ENCODE measurements at places on chromosomes 12 and 14.

GRCh38 chr14:97710726-97711125 is 913.5 kb downstream of the VRK1 start:
- peak; percentile 4 for DNase-seq

DNA sequence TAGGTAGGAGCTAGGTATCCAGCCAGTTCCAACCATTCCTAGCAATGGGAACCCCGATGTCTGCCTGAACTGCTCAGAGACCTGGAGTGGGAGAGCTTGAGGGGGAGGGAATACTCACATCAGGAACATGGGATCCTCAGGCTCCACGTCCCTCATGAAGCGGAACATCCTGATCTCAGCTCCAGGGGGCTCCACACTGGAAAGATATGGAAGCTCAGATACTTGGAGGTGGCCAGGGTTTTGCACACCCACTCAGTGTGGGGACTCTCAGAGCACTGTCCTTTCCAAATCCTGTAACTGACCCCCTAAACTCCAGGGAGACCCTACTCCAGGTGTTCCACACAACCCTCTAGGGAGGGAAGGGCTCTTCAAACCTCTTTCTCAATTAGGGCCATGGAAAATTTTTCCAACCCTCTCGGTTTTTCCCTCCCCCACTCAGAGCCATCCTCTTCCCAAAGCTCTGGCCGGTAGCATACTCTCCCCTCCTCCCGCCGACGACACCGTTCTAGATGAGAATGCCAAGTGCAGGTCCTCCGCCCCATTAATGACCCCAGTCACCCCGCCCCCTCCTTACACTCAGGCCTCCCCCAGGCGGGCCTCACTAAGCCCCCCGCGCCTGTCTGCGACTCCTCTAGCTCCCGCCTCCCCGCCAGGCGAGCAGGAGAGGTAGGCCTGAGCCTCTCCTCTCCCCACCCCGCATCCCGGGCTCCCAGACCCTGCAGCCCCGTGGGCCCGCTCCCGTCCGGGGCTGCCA is 597 bp downstream of the MLF2 start:
- DNase-seq: peak; percentile 61

- DNase-seq: no peak
Observed at GRCh38 chr12:61808856-61809255, 451.3 kb upstream of the USP15 start.

- DNase-seq: no peak
Observed at GRCh38 chr14:38999949-39000348, 103.1 kb downstream of the SEC23A start.

DNA sequence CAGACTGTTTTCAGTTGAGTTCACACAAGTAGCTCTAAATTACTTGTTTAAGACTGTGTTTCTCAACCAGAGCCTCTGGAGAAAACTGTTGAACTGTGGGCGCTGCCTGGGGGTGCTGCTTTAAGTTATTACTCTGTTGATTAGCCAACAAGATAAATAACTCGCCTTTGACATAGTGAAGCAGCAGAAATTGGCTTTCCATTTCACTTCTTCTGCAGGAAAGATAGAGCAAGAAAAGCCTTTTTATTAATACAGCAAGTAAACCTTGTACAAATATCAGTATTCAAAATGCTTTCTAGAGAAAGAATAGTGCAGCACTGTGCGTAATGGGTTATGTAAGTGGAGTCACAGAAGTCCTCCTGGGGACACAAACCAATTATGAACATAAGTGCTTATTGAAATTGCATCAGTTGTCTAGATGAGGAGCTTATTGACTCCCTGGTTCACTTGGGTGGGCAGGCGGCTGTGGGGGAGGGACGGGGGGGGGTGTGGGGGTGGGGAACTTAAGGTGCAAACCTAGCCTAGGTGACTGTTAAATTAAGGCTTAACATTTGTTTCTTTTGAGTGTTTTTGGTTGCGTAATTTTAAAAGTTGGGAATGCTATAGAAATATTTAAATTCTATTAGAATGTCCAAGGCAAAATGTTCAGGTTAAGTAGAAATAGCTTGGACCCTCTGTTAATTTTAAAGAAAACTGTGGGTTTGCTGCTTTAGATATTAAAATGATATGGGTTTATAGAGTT is 6.3 kb downstream of the FRS2 start:
- no peak for DNase-seq

GRCh38 chr12:112868459-112869041 is 38.2 kb upstream of the OAS1 start:
- DNase-seq: peak; percentile 12

GRCh38 chr14:51929166-51929565 is 60.2 kb upstream of the RTRAF start:
- DNase-seq: no peak

DNA sequence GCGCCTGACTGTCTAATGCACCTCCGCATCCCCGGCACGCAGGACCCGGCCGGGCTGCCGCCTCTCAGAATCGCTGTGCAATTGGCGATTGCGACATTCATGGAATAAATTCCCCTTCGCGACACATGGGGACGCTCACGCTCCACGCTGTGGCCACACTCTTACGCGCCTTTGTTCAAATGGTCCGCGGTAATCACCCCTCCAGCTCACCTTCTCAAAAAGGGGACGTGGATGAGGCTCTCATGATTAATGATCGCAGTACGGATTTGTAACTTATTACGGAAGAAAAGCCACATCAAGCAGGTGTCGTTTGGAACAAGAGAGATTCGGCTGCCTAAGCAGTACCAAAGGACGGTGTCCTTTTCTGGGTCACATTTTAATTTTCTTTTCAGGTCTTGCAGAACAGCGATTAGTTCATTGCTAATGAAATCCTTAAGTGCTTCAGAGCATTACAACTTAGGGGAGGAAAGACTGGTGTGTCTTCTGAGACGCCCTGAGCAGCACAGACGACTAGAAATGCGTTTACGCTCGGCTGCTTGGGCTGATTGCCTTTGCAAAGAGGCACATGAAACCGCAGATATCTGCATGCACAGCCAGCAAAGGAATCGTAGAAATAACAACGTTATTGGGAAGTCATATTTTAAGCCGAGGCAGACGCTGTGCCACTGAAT is 37.3 kb upstream of the ADGRD1 start:
- no peak for DNase-seq

DNA sequence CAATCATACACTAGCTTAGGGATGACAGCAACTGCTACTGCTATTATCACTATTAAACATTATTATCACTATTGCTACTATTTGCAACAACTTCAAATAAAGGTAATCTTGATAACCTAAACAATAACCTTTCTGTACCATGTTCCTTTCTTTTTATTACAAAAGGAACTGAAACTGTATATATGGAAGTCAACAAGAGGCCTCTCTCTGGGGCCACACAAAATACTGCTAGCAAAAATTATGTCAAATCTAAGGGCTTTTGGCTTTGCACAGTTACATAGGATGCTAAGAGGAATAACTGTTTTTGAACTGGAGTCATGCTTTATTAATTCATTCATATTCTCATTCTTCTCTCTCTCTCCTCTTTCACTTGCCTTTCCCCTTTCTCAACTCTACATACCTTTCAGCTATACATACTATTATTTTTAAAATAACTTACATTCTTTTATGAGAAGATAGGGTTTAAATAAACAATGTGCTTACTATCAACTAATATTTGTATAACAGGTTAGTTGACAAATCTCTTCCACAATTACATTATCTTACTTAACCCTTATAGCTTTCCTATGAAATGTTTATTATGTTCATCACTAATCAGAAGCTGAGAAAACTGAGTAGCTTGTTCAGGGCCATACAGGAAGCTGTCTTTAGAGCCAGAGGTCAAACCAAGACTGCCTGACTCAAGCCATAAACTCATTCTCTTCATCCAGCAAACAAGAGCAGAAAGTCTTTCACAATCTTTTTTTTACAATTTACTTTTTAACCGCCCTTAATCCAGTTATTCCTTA is 25.7 kb downstream of the SPTSSA start:
- DNase-seq: no peak

DNA sequence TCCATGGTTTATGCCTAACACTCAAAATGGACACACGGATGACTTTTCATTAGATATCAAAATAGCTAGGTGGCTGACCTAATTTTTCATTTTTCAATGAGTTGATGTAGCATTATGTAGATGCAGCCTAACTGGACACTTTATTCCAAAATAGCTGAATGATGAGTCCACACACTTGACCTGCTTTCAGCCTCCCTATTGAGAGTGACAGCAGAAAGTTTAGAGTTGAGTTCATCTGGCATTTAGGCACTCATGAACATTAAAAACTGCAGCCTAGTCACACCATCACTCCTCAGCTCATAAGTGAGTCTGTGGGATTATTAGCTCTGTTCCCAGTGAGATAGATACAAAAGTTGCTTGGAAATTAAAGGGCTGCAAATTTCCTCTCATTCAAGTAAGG is 307.3 kb upstream of the PRKD1 start:
- DNase-seq: no peak

- DNase-seq: peak; percentile 79
Observed at GRCh38 chr12:113075137-113075683, 18.7 kb downstream of the DTX1 start.

DNA sequence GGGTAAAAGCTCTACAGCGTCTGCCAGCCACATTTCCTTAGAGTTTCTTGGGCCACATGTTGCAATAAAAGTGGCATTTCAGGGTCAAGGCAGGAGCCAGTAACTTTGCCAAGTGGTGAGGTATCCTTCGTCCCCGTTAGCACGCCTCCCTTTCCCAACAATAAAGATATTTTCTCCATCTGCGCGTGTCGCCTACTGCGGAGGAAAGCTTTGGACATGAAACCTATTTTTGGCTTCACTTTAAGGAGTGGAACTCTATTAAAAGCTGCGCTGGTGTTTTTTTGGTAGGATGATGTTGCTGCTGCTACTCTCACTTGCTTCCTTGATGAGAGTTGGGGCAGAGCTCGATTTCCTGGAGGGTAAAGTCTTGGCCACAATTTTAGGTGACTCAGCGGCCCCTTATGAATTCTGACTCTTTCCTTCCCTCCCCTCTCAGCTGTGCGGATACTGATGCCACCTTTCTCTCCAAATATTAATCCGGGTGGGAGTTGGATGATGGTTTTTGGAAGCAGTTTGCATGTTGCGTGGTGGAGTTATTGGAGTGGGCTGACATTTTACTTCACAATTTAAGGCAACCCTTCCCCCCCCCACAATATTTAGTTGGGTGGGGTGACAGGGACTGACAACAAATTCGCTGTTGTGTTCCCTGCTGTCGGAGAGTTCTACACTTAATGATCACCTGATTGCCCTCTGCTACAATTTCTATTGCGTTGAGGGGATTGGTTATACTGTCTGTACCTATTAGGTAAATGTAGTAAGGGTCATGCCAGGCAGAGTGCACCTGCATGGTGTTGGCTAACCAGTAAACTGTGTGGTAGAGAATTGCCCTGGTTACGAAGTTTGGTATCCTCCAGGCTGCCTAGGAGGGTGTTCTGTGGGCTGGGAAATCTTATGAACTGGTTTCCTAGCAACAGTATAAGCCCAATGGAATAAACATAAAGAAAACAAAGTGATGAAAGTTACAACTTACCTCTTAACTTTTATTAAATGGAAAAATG is 1.1 kb downstream of the CCDC91 start:
- DNase-seq: peak; percentile 41

- no peak for DNase-seq
Observed at GRCh38 chr12:65152012-65152411, 17.4 kb upstream of the LEMD3 start.

DNA sequence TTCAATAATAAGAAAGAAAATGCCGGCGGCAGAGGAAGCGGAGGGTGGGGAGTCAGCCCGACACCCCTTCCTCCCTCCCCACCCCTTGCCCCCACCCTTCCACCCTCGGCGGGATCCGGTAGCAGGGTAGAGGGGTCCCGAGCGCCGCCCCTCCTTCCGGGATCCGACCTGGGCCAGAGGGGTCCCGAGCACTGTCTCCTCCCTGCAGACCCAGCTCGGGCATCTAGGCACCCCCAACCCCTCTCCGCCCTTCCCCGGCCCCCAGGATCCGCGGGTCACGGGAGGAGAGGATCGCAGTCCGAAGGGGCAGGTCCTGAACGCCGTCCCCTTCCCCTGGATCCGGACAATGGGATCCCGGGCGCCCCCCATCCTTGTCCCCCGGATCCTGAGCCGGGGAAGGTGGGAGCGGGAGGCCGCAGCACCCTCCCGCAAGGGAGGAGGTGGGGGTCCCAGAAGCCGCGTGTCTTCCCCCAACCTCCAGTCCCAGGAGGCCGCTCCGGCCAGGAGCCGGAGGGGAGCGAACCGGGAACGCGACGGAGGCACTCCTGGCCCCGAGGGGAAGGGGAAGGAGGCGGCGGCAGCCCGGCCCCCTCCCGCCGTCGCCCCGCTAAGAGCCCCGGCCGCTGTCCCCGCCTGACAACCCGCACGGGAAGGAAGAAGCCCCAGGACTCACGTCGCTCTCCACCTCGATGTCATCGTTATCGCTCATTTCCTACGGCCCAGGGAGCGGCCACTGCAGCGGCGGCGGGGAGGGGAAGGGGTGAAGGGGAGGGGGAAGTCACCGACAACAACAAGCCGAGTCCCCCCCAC is 481 bp downstream of the MAX start:
- peak; percentile 78 for DNase-seq

DNA sequence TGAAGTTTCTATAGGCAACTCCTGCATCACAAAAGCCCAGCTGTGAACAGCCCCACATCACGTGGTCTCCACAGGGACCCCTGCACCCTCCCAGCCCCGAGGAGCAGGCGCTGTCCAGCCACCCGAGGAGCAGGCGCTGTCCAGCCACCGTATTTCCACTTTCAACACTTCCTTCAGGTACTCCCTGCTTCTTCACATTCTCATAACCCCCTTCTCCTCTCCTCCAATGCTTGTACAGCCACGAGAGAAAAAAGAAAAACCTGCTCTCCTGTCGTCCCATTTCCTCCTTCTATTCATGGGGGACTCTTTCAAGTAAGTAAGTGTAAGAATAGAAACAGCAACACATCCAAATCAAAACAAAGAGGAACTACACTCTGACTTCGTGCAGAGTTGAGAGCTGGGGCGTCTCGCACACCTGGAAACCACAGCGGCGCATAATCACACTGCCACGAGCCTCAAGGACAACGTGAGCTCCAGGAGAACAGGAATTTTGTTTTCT is 11.9 kb downstream of the CDC42BPB start:
- DNase-seq: no peak

DNA sequence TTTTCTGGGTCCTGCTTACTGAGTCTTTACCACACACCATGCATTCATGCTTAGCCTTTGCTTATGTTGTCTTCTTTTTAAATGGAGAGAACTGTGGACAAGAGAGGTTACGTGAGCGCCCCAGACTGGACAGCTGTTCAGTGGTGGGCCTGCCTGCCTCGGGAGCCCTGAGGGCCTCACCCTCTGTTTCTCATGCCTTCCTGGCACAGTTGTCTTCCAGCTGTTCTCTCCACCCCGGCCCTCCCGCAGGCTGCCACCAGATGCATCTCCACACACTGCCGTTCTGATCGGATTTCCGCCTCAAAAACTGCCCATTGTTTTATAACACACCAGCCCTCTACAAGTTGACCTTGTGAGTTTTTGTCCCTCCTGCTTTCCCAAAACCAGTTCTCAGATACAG is 100.8 kb downstream of the SAMD4A start:
- no peak for DNase-seq

DNA sequence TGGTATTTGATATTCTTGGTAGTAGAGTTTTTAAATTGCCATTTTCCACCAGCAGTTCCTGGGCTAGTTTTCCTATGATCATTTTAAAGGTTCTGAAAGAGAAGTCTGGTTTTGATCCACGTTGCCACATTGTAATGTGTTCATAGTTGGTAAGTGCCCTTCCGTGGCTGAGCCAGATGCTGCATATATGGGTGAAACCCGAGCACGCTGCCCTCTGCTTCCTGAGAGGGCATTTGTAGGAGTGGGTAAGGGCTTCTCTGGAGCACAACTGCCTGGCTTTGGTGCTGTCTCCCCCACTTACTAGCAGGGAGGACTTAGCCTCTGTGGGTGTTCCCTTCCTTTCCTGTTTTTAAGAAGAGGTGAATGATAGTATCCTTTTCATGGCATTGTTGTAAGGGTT is 7.1 kb downstream of the SNRNP35 start:
- no peak for DNase-seq

Data from DND-41 (cell line).